CD14-positive monocyte (primary cell): ENCODE measurements at places on chromosomes 1 and 21.

GRCh38 chr1:203058676-203058935 is 27.2 kb downstream of the MYOG start:
- DNase-seq = peak; percentile 51

GRCh38 chr1:246270236-246270635 is 236.8 kb downstream of the SMYD3 start:
- no peak for DNase-seq

- DNase-seq = no peak
Measured at GRCh38 chr21:45254460-45254930, 33.2 kb downstream of the POFUT2 start.

- no peak for DNase-seq
Measured at GRCh38 chr1:207999972-208000371, 89.0 kb upstream of the CD34 start.

DNA sequence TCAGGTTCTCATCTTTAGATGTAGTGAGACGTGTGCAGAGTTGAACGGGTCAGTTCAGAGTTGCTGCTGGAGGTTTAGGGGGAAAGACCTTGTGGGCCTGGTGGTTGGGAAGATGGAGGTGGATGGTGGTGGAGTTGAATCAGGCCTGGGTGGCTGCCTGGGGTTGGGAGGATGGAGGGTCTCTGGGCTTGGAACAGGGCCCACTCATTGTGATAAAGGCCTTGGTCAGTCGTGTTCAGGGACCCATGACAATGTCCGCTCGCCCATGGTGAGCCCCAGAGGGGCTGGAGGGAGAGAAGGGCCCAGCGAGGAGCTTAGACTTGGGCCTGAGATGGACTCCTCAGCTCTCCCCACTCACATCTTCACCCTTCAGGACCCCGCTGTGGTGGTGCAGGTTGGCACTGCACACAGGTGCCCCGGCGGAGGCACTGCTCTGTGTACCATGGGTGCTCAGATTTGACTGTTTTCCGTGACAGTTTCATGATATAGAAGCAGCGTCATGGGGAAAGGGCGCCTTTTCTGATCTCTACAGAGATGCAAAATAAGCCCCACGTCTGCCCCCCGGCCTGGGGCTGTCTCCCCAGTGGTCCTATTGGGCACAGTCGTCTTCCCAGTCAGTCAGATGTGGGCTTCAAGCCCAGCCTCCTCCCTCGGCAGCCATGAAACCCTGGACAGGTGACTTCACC is 39.2 kb downstream of the DISP3 start:
- no peak for DNase-seq

- peak; percentile 83 for DNase-seq
Measured at GRCh38 chr1:181038399-181038873, 4.7 kb downstream of the MR1 start.

DNA sequence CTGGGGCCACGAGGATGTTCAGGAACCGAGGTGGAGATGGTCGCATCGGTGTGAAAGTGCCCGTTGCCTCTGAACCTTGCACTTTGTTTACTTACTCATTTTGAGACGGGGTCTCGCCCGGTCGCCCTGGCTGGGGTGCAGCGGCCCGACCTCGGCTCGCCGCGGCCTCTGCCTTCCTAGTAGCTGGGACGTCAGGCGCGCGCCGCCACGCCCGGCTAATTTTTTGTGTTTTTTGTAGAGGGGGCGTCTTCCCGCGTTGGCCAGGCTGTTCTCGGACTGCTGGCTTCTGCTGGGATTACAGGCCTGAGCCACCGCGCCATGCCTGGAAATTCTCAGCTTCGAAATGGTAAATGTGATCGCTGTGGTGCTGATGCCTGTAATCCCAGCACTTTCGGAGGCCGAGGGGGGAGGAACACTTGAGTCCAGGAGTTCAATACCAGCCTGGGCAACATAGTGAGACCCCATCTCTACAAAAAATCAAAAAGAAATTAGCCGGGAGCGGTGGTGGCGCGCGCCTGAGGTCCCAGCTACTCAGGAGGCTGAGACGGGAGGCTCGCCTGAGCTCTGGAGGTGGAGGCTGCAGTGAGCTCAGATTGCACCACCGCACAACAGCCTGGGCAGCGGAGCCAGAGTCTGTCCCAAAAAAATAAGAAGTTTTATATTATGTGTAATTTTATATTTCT is 684 bp upstream of the MRPL20 start:
- no peak for DNase-seq

GRCh38 chr1:53893999-53894636 is at the start of gene DIO1:
DIO1 (plus strand) TSS chr1:53894187; CDS start chr1:53894211, 24 bp downstream.
- no peak for DNase-seq

DNA sequence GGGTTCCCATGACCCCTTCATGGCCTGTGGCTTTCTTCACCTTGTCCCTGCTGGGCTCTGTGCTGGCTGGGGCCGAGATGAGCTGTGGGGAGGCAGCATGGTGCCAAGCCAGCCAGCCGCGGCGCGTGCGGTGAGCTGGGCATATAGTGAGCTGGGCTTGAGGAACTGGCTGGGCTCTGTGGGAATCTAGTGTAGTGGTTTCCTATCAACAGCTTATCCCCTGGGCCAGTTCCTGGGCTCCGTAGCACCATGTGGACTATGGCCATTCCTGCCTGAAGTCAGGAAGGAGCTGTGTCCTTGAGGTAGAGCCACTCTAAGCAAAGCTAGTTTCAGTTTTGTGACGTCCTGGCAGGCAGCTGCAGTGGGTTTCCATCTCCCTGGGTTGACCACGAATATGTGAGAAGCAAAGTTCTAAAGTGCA is 1.8 kb downstream of the NCMAP start:
- DNase-seq = no peak

DNA sequence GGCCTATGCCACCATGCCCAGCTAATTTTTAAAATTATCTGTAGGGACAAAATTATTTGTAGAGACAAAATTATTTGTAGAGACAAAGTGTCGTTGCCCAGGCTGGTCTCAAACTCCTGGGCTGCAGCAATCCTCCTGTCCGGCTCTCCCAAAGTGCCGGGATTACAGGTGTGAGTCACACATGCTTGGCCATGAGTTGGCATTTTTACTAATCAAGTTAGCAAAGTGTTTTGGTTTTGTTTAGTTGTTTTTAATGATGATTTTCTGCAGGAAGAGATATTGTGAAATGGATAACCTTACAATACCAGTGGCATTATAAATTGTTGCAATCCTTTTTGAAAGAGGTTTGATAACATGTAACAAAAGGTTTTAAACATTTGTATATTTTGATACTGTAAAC is 65.3 kb upstream of the MAGI3 start:
- DNase-seq = no peak

- DNase-seq = no peak
Measured at GRCh38 chr1:183319051-183319450, 99.1 kb downstream of the NMNAT2 start.

- no peak for DNase-seq
Measured at GRCh38 chr1:112251766-112252506, 144.1 kb upstream of the CTTNBP2NL start.

DNA sequence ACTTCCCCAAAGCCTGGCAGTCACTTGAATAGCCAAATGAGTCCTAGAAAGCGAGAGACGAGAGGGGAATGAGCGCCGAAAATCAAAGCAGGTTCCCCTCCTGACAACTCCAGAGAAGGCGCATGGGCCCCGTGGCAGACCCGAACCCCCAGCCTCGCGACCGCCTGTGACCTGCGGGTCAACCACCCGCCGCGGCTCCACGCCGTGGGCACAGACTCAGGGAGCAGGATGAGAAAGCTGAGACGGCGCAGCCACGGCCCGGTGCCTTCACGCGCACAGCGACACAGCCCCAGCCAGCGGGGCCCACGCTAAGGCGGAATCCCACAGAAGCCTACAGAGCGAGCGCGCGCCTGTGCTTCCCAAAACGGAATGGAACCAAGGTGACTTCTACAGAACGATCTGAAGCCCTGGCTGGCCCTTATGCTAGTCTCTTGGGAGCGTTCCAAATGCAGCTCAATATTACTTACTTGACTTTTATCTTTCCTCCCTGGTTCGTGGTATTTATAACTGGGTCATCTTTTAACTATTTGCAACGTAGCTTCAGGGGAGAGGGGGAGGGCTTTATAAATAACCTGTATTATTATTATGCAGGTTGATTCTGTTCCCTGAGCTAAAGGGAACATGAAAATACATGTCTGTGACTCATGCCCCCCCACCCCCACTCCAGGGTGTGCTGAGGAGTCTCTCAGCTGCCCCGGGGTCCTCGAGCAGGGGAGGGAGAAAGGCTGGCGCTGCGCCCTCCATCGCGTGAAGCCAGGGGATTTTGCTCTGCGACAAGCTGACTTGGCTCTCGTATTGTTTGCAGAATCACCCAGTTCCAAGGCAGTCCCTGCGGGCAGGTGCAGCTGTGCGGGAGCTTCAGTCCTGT is 1.7 kb downstream of the TSPEAR start:
- DNase-seq = no peak

GRCh38 chr1:54874079-54874830 is 12.7 kb downstream of the DHCR24 start:
- no peak for DNase-seq

GRCh38 chr1:185091480-185091879 is 46.1 kb downstream of the RNF2 start:
- no peak for DNase-seq

GRCh38 chr1:240190881-240191401 is 99.3 kb downstream of the FMN2 start:
- no peak for DNase-seq

DNA sequence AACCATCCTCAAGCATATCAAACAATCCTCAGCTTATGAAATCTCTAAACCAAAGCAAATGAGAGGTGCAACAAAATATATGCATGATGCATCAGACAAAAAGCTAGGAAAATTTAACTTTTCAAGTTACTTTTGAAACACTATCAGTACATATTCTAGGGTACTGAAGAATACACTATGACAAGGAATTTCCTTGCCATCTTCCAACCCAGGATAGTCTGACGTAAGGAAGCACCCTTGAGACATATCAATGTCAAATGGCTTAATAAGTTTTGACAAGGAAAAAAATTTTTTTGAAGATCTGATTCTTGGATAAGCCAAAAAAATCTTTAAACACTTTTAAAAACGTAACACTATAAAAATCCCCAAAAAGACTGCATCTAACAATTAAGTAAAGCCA is 64.9 kb downstream of the KIFAP3 start:
- no peak for DNase-seq

DNA sequence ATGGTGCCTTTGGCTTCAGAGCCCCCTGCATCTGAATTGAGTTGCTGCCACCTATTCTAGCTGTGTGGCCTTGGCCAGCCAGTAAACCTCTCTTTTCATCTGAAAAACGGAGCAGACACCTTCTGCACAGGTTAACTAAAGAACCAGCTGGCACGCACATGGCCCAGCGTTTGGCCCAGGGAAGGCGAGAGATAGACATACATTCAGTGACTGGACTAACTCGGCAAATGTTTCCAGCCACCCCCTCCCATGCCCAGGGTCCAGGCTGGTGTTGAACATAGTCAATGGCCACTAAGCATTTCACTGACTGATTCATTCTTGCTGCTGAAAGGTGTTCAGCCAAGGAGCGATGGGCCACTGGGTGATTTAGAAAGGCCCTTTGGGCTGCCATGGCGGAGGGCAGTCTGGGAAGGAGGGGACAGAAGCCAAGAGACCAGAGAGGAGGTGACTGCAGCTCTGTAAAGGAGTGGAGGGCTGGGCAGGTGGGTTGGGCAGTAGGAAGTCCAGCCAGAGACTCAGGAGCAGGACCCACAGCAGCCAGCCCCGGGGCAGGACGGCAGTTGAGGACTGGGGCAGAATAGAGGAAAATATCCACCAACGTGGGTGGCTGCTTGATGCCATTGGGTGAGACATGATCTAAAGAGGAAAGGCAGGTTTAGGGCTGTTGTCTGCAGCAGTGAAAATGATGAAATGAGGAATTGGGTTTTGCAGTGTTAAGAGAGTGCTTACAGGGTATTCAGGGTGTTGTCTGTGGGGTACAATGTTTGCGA is 184.3 kb downstream of the HIVEP3 start:
- no peak for DNase-seq

GRCh38 chr21:43929217-43929971 is 64.4 kb downstream of the AGPAT3 start:
- no peak for DNase-seq

DNA sequence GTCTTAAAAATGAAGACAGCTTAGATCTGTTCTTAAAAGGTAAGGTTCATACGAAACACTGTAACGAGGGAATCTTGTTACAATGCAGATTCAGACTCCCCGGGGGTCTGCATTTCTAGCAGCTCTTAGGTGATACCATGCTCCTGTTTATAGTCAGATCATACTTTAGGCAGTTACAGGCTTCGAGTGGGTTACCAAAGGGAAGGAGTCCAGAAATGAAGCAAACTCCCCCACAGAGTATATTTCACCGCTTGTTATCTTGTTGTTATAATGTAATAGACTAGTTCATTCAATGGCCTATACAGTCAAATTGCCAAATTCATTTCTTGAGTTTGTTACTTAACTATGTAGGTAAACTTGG is 601.1 kb downstream of the USP25 start:
- no peak for DNase-seq

DNA sequence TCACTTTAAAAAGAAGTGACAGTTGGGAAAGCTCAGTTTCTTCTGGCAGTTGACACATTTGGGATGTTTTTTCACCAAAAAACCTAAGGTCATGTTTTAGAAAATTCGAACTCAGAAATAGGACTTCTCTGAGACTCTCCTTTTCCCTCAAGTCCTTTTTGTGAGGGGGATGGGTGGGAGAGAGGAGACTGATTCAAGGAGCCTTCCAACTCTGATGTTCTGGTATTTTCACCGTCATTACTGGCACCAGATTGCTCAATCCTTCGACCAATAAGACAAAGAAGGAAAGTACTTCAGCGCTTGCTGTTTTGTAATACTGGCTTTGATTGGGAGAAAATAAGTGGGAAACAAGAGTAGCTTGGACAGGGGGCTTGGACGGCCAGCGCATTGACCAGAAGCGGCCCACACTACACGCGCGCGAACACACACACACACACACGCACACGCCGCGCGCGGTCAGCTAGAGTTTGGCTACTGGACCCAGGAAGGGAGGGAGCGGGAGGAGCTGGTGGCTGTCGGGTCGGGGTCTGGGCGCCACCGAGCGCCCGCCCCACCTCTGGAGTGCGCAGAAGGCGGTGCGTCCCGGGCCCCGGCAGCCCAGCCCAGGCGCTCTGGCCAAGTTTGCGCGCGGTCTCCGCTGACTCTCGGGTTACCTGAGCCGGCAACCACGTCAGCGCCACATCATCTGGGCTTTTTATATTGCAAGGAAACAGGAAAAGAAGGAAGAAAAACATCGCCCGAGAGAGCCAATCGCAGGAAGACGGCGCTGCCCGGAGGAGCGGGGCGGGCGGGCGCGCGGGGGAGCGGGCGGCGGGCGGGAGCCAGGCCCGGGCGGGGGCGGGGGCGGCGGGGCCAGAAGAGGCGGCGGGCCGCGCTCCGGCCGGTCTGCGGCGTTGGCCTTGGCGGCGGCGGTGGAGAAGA is at the start of gene KCNK1:
Gene KCNK1 (plus strand): TSS at position 855 of the 921 bp plus-strand sequence. CDS start 66 bp downstream, at position 921.
- DNase-seq = no peak
